ENCODE measurements at places on chromosomes 12 and 14.

GRCh38 chr14:69226736-69227135 is 33.2 kb upstream of the GALNT16 start:
- no peak for DNase-seq

- no peak for DNase-seq
Measured at GRCh38 chr12:28865776-28866175, 283.3 kb upstream of the FAR2 start.

- DNase-seq = no peak
Measured at GRCh38 chr12:38872156-38872555, 33.2 kb downstream of the CPNE8 start.

- DNase-seq = no peak
Measured at GRCh38 chr14:32985866-32986265, 47.2 kb downstream of the NPAS3 start.

GRCh38 chr14:106277503-106277902 is 751.1 kb downstream of the TMEM121 start:
- no peak for DNase-seq

- no peak for DNase-seq
Measured at GRCh38 chr14:33347796-33348195, 409.1 kb downstream of the NPAS3 start.

DNA sequence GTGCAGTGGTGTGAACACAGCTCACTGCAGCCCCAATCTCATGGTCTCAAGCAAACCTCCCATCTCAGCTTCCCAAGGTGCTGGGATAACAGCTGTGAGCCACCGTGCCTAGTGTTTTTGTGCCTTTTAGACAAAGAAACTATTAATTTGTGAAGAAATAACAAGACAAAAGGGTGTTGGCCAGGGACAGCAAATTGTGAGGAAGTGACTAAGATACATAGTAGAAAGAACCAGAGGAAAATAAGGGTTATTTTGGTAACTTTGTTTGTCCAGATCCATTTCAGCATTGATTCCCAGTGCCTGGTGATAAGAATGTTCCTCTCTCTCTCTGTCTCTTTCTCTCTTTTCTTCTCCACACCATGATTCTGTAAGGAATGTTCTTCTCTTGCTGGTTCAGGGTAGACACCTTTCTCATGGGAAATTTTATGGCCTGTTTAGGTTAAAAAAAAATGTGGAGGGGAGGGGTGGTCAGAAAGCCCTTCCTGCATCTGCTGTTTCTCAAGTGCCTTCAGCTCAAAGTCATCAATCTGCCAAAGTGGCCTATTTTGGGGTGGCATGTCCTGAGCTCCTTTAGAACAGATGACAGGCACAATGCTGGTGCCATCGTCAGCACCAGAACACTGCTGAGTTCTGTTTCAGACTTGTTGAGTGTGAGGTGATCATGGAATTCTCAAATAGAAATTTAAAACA is 184.4 kb upstream of the EEA1 start:
- DNase-seq = no peak

DNA sequence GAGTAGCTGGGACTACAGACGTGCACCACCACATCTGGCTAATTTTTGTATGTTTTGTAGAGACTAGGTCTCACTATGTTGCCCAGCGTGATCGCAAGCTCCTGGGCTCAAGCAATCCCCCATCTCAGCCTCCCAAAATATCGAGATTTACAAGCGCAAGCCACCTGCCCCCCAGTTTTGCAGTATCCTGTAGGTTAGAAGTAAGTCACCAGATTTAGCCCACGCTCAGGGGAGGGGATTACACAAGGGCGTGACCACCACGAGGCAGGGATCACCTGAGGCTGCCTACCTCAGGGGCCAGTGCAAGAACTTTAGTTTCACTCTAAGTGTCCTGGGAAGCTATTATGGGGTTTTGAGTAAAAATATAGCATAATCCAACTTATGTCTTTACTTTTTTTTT is 39.2 kb upstream of the PLEKHG6 start:
- no peak for DNase-seq

- DNase-seq = no peak
Measured at GRCh38 chr12:9198012-9198411, 10.2 kb downstream of the PZP start.

Measured in NCI-H2081 treated with DMSO at 0.1 percent for 48 hours (cell line).